ENCODE measurements at places on chromosomes 4 and X.

DNA sequence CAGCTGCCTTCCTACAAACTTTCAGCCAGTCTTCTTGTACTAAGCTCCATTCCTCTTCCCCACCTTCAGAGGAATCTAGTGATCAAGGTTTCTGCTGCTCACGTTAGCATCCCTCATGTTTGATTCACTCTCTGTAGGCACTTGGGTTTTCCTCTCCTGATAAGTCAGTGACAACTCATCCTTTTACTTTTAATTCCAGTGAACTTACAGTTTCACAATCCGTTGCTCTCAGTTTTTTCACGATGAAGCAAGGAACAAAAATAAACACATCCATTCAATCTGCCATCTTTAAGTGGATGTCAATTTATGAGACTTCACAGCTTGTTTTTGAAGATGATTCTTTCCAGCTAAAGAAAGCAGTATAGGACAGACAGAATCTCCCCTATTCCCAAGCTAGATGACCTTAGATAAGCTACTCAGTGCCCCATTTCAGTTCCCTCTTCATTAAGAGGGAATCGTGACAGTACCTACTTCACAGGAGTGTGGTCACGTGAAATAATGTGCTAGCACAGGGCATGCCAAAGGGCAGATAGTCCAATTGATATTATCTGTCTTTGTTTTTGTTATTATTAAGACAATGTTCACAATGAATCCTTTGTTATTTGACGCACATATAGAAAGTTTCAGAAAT lies 234.3 kb downstream of the PALLD start:
- no peak for DNase-seq

GRCh38 chr4:4851081-4851480 lies 8.4 kb upstream of the MSX1 start:
- DNase-seq, result no peak

DNA sequence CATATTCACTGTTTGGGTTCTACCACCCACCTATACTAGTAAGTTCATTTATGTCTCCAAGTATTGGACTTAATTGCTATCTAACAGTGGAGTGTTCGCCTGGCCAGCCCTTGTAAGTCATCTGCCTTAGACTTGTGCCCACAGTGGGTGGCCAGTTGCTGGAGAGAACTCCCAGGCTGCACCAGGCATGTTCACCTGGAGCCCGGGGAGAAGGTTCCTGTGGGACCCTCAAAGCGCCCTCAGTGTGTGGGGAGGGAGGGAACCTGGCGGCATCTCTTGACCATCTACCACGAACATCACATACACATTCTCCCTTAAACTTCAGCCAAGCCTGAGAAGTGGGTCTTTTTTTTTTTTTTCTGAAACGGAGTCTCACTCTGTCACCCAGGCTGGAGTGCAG lies 138.1 kb downstream of the CPZ start:
- DNase-seq, result no peak

GRCh38 chr4:56723201-56723605 lies 42.1 kb upstream of the HOPX start:
- DNase-seq, result no peak

DNA sequence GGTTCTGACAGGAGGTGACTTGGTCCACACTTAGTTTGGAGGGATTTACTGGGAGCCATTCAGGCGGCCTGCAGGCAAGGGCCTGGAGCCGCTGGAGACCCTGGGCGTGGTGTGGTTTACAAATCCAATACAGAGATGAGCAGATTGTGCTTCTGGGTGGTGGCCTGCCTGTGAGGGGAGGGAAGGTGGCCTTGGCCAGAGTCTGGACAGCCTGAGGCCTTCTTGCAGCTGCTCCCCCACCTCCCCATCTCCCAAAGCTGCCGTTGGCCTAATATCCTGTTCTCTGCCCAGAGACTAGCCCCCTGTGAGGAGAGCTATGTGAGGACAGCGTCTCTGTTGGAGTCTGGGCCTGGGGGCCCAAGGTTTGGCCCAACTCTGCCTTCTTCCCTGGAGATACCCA lies 163.9 kb upstream of the MAMLD1 start:
- DNase-seq, result no peak

DNA sequence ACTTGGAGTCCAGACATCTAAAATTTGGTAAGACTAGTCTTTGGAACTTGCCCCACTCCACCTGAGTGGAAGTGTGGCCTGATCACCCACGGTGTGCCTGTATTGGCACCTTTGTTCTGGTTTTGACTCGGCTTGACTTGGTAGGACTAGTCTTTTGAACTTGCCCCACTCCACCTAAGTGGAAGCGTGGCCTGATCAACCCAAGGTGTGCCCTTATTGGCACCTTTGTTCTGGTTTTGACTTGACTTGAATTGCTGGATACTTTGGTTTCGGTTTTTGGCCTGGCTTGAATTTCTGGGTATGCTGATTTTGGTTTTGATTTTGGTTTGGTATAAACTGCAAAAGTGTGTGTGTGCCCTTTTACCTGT lies 44.7 kb upstream of the UGT2B7 start:
- DNase-seq, result no peak

- no peak for DNase-seq
Measured at GRCh38 chr4:76674983-76675382, 223.0 kb downstream of the SOWAHB start.

GRCh38 chrX:118116713-118117550 lies at the start of gene KLHL13:
Gene KLHL13 (minus strand): TSS chrX:118116810. CDS start chrX:118028473, 88,337 bp downstream.
- DNase-seq, result peak; percentile 77

DNA sequence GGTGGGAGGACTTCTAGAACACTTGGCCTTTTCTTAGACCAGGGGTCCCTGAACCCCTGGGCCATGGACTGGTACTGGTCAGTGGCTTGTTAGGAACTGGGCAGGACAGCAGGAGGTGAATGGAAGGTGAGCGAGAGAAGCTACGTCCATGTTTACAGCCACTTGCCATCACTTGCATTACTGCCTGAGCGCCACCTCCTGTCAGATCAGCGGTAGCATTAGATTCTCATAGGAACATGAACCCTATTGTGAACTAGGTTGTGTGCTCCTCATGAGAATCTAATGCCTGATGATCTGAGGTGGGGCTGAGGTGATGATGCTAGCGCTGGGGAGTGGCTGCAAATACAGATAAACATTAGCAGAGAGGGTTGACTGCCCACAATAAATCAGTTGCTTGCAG lies 100.9 kb upstream of the IGFBP7 start:
- DNase-seq, result no peak

GRCh38 chr4:87270825-87271224 lies 50.4 kb upstream of the KLHL8 start:
- DNase-seq, result no peak

DNA sequence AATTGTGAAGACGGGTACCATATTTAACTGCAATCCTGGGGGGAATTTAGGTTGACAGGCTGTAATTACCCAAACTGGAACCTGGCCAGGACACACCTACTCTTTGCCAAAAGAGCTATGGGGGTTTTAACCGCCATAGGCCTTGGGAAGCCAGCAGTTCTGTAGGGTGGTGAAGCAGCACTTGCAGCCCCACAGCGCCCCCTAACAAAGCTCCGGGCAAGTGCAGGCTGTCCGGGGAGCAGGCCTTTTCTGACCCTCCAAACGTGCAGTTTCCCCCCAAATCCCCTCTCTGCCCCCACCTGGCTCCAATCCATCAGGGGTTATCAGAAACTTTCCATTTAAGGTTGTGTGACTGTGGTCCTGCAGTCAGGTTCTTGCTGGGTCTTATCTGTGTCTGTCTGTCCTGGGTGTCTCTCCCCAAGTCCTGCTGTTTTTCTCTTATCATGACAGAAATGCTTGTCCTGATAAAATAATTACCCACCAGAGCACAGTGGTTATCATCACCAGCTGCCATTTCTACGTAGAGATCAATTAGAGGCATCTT lies 350.9 kb downstream of the MID1IP1 start:
- DNase-seq, result peak; percentile 58

- DNase-seq, result no peak
Measured at GRCh38 chrX:15525664-15526416, 25.2 kb downstream of the BMX start.

DNA sequence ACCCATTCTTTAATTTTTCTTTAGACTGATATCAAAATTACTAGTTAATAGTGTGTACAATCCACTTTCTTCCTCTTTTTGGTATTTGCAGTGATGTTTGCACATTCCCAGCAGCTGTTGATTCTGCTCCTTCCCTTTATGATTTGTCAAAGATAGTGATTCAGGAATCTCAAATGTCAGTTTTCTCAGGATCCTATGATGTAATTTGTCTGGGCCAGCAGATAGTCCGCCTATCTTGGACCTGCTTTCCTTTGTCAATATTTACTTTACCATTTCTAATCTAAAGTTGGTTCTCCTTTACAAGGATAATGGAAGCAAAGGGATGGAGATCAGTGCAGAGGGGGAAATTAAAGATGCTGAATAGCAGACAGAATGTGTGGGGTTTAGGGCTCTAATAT lies 122.1 kb downstream of the REELD1 start:
- DNase-seq, result no peak

DNA sequence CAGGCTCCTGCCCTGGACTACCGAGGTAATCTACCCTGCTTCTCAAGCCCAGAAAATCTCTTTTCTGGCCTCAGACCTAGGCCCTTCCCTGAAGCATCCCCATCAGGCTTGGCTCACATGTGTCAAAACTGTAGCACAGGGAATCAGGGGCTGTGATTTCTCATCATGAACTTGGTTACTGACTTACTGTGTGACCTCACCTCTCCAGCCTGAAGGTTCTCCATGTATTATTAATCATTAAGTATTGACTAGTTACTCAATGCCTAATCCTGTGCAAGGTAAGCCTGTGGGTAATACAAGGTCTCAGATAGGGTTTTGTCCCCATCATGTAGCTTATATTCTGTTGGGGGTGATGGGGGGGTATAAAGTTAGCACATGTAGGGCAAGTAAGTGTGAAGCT lies 6.8 kb downstream of the SRPX2 start:
- DNase-seq, result no peak

- no peak for DNase-seq
Measured at GRCh38 chrX:18748499-18748898, 41.1 kb downstream of the PPEF1 start.

GRCh38 chrX:52923781-52924241 lies 26.7 kb downstream of the FAM156B start:
- peak; percentile 41 for DNase-seq

DNA sequence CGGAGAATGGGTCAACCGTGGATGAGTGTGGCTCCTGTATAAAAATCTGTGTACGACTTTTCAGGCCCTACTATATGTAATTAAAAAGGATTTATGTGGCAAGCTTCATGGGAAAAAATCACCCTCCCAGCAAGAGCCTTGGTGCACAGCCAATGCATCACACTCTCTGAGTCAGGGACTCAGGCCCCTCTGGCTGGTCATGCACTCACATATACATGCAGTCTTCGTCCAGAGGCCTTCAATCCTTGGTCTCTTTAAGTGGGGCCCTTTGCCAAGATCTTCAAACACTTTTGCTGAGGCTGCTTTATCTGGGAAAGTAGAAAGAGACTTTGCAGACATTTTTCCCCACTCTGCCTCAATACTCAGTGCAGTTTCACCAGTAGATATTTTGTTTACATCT lies 311.4 kb upstream of the FSTL5 start:
- DNase-seq, result no peak

GRCh38 chr4:168511780-168512489 lies 15.1 kb downstream of the PALLD start:
- DNase-seq, result peak; percentile 45

DNA sequence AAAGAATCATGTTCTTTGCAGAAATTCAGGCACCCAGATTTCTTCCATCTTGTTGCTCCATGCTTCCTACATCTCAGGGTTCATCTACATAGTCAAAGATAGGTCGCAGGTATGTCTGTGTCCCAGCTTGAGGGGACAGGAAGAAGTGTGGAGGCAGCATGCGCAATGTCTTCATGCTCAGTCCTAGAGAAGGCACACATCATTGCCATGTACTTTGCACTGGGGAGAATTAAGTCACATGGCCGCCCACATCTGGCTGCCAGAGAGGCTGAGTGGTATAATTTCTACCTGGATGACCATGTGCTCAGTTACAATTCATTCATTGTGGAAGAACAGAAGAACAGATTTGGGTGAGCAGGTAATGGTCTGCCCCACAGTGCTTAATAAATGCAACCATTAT lies 54.1 kb downstream of the GAB1 start:
- no peak for DNase-seq

- no peak for DNase-seq
Measured at GRCh38 chrX:130885996-130886395, 17.0 kb downstream of the ENOX2 start.

DNA sequence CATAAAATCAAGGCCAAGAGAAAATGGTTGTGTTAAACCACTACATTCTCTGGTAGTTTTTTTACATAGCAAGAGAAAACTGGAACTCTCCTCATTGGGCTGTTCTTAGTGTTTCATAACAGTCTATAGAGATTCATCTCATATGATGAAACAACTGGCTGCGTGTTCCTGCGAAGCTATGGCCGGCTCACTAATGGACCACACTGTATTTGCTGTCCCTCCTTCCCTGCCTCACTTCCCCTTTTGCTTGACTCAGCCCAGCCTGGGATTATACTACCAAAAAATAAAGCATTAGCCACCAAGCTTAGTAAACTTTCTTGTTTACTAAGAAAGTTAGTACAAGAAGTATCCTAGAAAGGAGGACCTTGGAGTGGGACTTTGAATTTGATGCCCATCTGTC lies 31.6 kb upstream of the LSM6 start:
- DNase-seq, result no peak

GRCh38 chrX:57573754-57574153 lies 18.1 kb upstream of the ZXDB start:
- DNase-seq, result no peak

GRCh38 chrX:18146954-18147353 lies 73.7 kb downstream of the BEND2 start:
- no peak for DNase-seq

- DNase-seq, result no peak
Measured at GRCh38 chrX:13093529-13094140, 49.2 kb upstream of the FAM9C start.

- DNase-seq, result no peak
Measured at GRCh38 chr4:1768367-1769034, 24.6 kb upstream of the FGFR3 start.

DNA sequence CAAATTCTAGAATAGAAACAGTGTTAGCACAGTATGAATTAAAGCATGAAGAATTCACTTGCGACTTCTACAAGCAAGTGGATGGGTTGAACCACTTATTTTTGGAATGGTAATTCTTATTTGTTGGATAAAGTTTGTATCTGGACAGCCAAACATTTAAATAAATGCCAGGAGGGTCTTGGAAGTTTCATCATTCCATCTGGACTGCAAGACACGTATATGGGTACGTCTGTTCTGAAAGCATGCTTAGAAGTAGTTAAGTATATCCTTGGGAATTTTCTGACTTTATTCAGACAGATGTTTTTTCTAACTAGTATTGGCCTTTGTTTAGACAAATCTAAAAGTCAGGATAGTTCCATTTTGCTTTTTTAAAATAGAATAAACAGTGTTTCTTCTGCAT lies 77.5 kb upstream of the CASK start:
- no peak for DNase-seq

- DNase-seq, result no peak
Measured at GRCh38 chr4:150002561-150002960, 75.7 kb upstream of the DCLK2 start.

DNA sequence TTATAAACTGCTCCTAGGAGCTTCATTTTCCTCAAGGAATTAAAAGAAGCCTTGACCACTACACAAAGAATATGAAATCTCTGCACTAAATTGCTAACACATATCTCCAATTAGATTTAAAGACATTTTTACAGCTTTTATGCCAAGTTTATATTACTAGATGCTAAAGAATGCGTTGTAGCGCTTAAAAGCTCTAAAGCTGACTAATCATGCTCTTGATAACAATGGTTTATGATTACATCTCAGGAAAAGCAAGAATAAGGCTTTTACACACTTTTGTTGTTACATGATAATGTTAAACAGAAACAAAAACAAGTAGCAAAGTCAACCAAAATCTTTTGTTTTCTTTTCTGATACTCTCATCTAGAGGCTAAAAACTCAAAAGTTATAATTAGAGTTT lies 44.7 kb downstream of the SLC10A7 start:
- DNase-seq, result no peak

- no peak for DNase-seq
Measured at GRCh38 chr4:159224408-159224807, 121.5 kb downstream of the RAPGEF2 start.

Measured in right cardiac atrium (tissue), 5 donors.